ENCODE measurements at places on chromosomes 12 and 14.

- peak; percentile 67 for DNase-seq
Measured at GRCh38 chr12:401235-402028, at the start of gene CCDC77. CCDC77 (plus strand) TSS chr12:401644; CDS start chr12:409384, 7,740 bp downstream.

DNA sequence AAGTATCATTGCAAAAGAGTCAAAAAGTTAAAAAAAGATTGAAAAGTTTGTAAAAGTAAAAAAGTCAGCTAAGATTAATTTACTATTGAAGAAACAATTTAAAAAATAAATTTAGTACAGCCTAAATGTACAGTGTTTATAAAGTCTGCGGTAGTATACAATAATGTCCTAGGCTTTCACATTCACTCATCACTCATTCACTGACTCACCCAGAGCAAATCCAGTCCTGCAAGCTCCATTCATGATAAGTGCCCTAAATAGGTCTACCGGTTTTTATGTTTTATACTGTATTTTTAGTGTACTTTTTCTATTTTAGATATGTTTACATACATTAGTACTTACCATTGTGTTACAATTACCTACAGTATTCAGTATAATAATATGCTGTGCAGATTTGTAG, 43.9 kb upstream of the ABCC9 start:
- no peak for DNase-seq

- DNase-seq = no peak
Measured at GRCh38 chr12:70469221-70469820, 103.2 kb downstream of the KCNMB4 start.

DNA sequence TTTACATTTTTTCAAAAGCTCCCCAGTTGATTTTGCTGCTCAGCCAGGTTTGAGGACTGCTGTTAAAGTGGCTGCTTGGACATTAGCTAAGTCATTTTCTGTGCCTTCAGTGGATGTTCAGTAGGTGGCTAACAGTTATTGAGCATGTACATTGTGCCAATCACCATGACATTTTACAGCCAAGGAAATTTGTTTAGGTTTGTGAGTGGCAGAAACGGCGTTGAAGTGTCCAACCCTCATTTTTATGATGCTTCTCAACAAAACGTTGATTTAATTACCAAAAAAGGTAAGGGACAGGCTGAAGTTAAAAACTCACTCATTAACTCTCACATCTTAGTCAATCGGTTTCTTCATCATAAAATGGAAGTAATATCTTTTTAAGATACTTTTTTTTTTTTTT, 37.0 kb upstream of the LRIG3 start:
- no peak for DNase-seq

DNA sequence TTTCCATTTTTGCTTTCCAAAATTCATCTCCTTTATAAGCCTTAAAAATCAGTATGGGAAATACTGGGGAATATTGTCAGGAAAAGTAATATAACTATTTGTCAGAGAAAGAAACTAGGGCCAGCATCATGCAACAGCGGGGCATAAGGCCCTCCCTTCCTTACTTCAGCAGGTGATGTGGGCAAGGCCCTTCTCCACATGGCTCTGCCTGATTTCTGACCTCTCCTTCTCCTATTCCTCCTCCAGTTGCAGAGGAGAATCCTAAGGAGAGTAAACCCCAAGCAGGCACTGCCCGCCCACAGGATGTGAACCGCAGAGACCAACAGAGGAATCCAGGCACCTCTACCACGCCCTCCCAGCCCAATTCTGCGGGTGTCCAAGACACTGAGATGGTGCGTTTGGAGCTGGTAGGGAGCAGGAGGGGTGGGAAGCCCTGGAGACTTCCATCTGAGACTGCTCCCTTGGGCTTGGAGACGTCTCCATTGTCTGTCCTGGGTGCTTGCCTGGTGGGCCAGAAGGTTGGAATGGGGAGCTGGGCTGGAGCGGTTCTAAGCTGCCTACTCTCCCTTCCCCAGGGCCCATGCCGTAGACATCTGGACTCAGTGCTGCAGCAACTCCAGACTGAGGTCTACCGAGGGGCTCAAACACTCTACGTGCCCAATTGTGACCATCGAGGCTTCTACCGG, 2.7 kb upstream of the SOAT2 start:
- DNase-seq = no peak

Data from AG09319 (cell line).